ENCODE measurements at places on chromosomes 2 and 18. TPM values are rescaled to one million over a fixed set of nuclear protein-coding genes. Genes with fewer than 3 reads are reported as not detected.

Gene GREB1
- total RNA-seq: 232 TPM

GRCh38 chr2:120831891-120832290, 96.2 kb downstream of the GLI2 start:
- no peak for DNase-seq

DNA sequence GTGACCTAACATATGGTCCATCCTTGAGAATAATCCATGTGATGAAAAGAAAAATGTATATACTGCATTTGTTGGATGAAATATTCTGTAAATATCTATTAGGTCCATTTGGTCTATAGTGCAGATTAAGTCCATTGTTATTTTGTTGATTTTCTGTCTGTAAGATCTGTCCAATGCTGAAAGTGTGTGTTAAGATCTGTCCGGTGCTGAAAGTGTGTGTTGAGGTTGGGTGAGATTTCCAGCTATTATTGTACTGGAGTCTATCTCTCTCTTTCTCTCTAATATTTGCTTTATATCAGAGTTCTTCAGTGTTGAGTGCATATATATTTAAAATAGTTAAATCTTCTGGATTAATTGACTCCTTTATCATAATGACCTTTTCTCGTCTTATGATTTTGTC, 828.8 kb upstream of the CRIM1 start:
- no peak for DNase-seq

GRCh38 chr2:128012698-128013097, 15.2 kb downstream of the SAP130 start:
- no peak for DNase-seq

Gene DSG1
- not detected for total RNA-seq

GRCh38 chr2:97966545-97967215, 29.1 kb downstream of the TMEM131 start:
- DNase-seq: no peak

DNA sequence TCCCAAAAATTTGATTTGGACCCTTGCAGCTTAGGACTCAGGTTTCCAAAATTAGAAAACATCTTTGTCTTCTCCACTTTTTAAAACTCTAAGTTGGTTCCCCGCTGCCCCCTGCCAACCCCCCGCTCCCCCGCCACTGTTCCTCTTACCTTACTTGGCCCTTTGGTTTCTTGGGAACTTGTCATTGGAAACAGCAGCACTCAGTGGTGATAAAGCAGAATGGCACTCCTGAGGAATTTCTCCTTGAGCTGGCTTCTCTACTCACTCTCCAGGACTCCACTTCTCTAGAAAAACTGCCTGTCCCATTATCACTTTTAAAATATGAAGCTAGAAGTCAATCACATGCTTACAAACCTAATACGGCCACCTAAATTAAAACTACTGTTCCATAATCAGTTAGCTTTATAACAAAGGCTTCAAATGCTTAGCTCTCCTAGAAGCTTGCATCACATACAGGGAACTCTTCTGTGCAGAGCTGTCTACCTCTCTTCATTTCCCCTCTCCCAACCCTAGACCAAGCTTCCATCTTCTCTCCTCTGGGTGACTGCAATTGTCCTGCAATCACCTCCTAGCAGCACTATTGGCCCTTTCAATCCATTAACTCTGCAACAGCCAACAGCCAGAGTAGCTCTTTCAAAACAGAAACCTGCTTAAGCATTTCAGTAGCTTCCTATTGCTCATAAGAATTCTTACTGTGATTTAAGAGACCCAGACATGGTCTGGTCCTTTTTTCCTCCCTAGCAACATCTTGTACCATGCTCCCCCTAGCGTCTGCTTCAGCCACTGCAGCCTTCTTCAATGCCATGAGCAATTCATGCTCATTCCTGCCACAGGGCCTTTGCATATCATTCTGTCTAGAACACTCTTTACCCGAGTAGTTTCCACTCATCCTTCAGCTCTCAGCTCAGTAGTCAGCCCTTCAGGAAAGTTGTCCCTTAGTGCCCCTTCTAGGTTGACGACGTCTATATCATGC, 15.2 kb upstream of the PLEKHM3 start:
- peak; percentile 68 for DNase-seq

Gene C2orf66
- not detected for total RNA-seq

Gene NOSTRIN
- total RNA-seq: 10.0 TPM

All from ovary (tissue), 10 donors.